ENCODE measurements at places on chromosomes 5 and 9.

GRCh38 chr9:130626249-130626996 is 38.0 kb upstream of the PRDM12 start:
- DNase-seq = no peak

GRCh38 chr5:168600409-168600808 is 21.2 kb upstream of the PANK3 start:
- no peak for DNase-seq

DNA sequence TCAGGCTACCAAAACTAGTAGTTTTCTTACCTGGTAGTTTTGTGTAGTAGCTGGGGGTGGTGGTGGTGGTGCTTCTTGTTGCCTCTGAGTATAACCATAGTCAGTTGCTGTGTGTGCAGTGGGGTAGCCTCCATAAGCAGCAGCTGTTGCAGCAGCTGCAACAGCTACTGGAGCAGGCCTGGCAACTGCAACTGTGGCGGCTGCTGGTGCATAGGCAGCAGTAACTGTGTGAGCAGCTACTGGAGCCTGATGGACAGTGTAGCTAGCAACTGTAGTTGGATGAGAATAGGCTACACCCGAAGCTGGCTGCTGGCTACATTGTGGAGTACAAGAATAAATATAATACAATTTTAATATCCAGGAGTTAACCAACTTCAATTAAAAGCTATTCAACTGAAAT is 24.7 kb downstream of the ZFR start:
- DNase-seq = no peak

DNA sequence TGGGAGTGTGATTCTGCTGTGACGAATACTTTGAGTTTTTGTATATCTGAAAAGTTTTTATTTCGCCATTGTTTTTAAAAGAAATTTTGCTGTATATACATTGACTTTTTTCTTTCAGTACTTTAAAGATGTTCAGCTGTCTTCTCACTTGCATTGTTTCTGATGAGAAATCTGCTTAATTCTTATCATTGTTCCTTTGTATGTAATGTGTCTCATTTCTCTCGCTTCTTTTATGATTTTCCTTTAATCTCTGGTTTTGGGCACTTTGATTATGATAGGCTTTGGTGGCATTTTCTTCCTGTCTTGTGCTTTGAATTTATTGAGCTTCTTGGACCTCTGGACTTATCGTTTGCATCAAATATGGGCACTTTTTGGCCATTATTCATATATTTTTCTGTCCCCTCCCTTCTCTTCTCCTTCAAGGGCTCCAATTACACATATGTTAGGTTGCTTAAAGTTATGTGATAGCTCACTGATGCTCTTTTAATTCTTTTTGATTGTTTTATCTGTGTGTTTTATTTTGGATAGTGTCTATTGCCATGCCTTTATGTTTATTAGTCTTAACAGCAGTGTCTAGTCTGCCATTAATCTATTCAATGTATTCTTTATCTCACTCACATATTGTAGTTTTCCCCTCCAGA is 30.6 kb downstream of the STX17 start:
- DNase-seq = no peak

DNA sequence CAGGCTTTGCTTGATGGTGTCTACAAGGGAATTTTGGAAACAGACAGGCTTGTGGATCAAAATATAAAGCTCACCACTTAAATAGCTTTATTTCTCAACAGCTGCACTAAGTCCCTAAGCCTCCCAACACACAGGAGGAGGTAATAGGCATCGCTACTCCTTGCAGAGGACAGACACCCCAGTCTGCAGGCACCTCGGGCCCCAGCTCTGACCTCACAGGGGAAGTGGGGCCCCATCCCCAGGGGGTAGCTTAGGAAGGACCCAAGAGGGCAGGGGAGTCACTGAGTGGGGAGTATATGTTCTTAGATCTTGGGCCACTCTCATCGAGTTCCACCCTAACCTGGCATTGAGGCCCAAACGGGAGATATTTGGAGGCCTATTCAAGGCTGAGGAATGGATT is 66.7 kb upstream of the XPA start:
- DNase-seq = no peak

DNA sequence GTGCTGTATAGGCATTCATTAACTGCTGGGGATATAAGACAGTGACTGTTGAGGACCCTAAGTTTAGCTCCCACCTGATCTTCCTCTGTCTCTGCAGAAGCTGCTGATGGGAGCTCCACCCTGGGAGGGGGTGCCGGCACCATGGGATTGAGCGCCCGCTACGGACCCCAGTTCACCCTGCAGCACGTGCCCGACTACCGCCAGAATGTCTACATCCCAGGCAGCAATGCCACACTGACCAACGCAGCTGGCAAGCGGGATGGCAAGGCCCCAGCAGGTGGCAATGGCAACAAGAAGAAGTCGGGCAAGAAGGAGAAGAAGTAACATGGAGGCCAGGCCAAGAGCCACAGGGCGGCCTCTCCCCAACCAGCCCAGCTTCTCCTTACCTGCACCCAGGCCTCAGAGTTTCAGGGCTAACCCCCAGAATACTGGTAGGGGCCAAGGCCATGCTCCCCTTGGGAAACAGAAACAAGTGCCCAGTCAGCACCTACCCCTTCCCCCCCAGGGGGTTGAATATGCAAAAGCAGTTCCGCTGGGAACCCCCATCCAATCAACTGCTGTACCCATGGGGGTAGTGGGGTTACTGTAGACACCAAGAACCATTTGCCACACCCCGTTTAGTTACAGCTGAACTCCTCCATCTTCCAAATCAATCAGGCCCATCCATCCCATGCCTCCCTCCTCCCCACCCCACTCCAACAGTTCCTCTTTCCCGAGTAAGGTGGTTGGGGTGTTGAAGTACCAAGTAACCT is 22.1 kb downstream of the PCDHGC5 start:
- DNase-seq = no peak
